ENCODE measurements at places on chromosomes 1 and 21.
A peak's percentile ranks its signal among the peaks of the same experiment; 100 is the strongest.

GRCh38 chr21:39860600-39860999, 6.6 kb upstream of the PCP4 start:
- DNase-seq = no peak

GRCh38 chr1:160575112-160575664, 4.1 kb downstream of the CD84 start:
- DNase-seq = peak; percentile 85

- no peak for DNase-seq
These were observed 21.6 kb upstream of the NID1 start for GRCh38 chr1:236086537-236086936.

- DNase-seq = no peak
These were observed 18.0 kb downstream of the INKA2 start for GRCh38 chr1:111720977-111721786.

DNA sequence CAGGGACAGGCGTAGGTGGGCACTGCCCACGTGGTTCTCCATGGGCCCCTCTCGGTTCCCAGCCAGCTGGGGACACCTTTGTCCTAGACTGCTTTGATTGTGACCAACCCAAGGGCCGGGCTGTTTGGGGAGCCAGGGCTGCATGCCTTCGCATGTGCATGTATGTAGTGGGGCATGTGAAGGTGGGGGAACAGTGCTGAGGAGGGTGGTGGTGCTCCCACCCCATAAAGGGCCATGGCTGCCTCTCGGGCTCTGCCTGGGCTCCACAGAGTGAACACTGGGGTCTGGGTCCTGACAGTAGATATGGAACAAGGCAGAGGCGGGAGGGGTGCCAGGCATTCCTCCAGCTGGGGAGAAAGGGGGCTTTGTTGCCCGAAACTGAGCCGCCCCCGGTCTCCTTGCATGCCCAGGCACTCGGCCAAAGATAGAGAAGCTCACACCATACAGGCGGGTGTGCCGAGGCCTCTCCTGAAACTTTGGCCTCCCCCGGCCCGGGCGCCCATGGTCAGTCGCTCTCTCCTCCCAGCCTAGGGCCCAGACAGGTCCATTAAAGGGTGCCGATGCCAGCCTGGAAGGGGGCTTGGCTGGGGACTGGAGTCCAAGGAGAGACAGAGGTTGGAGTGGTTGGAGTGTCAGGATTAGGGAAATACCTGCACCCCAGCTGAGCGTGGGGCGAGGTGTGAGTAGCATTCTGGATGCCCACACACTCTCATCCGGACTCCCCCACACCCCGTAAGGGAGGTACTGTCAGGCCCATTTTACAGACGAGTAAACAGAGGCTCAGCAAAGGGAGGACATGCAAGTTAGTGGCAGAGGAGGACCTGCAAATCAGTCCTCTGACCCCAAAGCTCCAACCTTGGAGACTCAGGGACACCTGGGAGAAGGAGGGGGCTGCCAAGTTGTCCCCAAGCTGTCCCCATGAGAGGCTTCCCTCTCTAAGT, 41.1 kb downstream of the EPHA2 start:
- DNase-seq = no peak

DNA sequence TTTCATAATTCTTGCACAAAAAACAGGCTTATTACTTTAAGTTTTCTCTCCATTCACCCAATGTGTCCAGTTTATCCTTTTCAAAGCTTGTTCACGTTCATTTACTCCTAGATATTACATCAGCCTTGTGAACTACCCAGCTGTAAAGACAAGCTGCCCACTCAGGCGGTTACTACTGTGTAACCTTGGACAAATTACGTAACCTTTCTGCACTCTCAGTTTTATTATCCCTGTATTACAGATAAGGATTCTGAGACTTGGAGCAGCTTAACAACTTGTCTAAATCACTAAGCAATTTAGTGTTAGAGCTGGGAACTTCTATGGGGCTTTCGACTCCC, 20.5 kb upstream of the LPAR3 start:
- peak; percentile 67 for DNase-seq

GRCh38 chr1:106836708-106837107, 219.8 kb upstream of the PRMT6 start:
- no peak for DNase-seq

All from OCI-M1 (cell line).